ENCODE measurements at places on chromosomes 4 and X.

- DNase-seq, result no peak
These were observed 38.5 kb upstream of the PRSS48 start for GRCh38 chr4:151238477-151238876.

- no peak for DNase-seq
These were observed 500 bp downstream of the CDX4 start for GRCh38 chrX:73447311-73447794.

- DNase-seq, result peak; percentile 40
These were observed 9.9 kb upstream of the ANAPC4 start for GRCh38 chr4:25367004-25367621.

DNA sequence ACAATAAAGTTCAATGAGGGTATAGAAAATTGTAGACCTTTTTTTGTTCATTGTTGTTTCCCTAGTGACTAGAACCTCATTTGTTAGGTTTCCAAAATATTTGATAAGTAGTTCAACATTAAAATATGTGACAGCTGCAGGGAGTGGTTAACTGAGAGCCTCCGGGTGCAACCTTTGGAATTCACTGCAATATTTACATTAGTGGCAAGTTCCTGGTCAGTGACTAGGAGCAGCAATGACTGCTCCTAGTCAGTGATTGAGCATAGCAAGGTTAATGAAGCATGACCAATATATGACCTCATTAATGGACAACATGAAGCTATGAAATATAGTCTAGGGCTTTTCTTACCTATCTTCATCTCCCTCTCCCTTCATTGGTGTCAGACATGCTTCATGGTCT lies 65.8 kb upstream of the FAM47A start:
- no peak for DNase-seq

DNA sequence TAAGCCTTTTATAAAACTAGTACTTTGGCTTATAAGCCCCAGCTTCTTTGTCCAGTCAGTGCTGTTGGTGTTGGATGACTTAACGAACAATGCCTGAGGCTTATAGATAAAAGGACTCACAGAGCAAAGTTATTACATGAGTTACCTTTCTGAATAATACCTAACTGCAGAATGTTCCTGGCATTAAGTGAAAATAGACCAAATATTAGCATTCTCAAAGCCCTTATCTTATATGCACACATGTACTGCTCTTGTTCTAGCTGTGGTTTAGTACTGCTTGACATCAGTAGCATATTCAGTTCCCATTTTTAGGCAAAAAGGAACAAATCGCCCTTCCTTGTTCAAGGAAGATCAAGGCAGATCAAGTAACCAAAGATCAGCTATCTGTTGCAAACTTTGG lies 131.6 kb downstream of the ZNF330 start:
- no peak for DNase-seq

DNA sequence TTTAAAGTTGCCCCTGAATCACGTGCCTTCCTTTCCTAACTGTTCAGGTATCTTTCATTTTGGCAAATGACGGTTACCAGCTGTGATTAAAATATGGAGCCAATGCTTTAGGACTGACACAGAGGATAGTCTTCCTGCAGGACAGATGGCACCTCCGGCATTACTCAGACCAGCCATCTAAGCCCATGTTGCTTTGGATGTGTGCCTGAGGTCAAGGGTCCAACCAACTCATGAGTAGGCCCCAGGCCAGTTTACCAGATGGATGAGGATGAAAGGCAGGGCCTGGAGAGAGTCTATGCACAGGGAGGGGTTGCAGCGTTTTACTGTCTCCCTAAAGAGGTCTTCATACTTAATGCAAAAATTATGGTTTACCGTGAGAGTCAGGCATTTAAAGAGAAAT lies 174.0 kb upstream of the GATB start:
- no peak for DNase-seq

GRCh38 chr4:3355266-3355748 lies 62.5 kb downstream of the RGS12 start:
- peak; percentile 18 for DNase-seq

DNA sequence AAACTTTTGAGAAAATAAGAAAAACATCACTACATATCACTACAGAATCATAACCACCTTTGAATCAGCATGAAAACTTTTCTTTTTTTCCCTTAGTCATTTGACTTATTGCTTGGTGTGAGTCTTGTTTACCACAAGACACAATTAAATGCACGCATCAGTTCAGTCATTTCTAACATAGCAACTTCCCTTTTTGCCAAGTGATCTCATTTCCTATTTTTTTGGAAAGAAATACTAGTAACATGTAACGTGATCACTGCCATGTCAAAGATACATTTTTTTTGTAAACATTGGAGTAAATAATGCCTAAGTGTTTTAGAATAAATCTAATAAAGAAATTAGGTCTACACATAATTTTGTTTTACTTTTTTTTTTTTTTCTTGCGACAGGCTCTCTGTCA lies 5.1 kb upstream of the CXCL8 start:
- DNase-seq, result peak; percentile 68

DNA sequence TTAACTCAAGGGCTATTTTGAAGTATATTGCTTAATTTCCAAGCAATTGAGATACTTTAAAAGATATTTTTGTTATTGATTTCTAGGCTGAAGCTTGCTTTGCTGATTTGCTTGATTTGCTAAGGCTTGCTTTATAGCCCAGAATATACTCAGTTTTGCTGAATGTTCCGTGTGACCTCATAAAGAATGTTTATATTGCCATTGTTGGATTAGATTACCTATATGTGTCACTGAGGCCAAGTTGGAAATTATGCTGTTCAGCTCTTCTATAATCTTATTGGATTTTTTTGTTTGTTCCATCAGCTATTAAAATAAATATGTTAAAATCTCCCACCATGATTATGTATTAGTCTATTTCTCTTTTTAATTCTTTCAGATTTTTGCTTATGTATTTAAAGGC lies 13.0 kb downstream of the TBC1D19 start:
- DNase-seq, result no peak

GRCh38 chr4:25069014-25069413 lies 38.3 kb upstream of the LGI2 start:
- no peak for DNase-seq

- no peak for DNase-seq
These were observed 14.2 kb upstream of the HERC5 start for GRCh38 chr4:88442689-88443191.

GRCh38 chr4:187929024-187929423 lies 66.5 kb upstream of the ZFP42 start:
- no peak for DNase-seq

- DNase-seq, result no peak
These were observed 67.0 kb upstream of the ANXA3 start for GRCh38 chr4:78484574-78484973.

GRCh38 chr4:163558539-163559044 lies 64.1 kb downstream of the TMA16 start:
- no peak for DNase-seq

GRCh38 chr4:124890522-124890921 lies 178.0 kb upstream of the ANKRD50 start:
- no peak for DNase-seq

GRCh38 chr4:75302648-75303047 lies 211.6 kb downstream of the RCHY1 start:
- no peak for DNase-seq

DNA sequence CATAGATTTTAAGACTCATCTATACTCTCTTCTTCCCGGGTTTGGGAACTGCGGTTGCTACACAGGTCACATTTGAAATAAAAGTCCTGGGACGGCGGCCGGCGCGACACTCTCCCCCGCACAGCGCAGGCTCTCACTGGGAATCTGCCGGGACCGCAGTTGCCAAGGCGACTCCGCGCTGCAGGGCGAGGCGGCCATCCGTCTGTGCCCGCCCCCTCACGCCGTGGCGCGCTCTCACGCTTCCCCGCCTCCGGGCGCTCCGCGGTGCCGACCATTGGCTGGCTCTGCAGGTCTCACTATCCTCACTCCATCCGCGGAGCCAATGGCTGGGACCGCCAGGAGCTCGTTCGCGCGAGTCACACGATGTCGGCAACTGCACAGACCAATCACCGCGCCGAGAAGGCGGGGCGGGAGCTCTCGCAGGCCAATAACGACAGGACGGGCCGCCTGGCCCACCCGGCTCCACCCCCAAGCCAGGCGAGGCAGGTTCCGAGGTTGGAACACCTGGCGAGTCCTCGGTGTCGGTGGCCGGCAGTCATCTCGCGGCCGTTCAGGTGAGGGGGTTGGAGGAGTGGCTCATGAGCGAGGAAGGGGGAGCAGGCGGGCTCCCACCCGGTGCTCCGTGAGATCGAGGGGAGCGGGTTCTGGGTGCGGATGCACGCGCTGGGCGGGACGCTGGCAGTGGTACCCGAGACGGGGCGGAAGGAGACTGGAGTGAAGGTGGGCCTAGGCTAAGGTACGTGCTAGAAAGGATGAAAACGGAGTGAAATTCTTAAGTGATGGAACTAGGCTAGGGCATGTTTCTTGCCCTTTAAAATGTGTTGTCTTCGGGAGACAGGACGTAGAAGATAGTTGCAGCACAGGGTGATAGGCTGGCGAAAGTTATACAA lies at the start of gene MSMO1:
MSMO1 (plus strand) TSS at position 459 of the 890 bp plus-strand sequence. CDS start 5,702 bp downstream, outside the sequence.
- peak; percentile 100 for DNase-seq

- DNase-seq, result peak; percentile 9
These were observed 20.8 kb downstream of the LIN54 start for GRCh38 chr4:82989575-82990429.

DNA sequence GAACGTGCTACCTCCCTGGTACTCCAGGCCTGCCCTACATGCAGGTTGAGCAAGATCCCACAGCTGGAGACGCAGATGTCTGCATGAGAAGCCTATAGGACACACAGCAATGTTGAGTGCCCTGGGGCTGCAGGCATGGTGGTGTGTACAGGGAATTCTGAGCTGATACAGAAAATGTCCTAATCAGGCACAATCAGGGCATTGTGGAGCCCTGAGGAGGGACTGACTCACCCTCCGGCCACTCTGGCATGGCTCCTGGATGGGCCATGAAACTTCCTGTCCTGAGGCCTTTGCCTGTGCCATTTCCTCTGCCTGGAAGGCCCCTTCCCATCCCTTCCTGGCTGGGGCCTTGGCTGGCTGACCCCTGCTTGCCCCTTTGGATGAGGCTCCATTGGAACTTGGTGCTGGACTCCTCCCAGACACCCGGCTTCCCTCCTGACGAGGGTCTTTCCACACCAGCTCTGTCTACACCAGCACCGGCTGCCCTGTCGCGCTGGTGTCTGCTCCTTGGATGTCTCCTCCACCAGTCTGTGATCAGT lies 16.7 kb upstream of the AFAP1 start:
- DNase-seq, result no peak

DNA sequence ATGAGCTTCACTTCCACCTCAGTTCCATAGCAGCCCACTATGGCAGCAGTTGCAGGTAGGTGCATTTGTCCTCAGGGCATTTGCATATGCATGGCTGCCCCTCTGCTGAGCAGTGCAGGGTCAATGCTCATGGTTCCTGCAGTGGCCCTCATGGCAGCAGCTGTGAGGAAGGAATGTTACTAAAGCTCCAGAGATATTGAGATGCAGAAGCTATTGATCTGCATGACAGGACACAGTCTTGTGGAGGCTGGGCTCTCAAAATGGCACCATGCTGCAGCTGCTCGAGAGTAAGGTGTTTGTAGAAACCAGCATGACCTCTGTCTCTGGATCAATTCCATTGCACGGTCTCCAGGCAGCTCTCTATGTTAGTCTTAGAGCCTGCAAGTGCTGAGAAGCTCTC lies 179.2 kb upstream of the PCDH18 start:
- no peak for DNase-seq

DNA sequence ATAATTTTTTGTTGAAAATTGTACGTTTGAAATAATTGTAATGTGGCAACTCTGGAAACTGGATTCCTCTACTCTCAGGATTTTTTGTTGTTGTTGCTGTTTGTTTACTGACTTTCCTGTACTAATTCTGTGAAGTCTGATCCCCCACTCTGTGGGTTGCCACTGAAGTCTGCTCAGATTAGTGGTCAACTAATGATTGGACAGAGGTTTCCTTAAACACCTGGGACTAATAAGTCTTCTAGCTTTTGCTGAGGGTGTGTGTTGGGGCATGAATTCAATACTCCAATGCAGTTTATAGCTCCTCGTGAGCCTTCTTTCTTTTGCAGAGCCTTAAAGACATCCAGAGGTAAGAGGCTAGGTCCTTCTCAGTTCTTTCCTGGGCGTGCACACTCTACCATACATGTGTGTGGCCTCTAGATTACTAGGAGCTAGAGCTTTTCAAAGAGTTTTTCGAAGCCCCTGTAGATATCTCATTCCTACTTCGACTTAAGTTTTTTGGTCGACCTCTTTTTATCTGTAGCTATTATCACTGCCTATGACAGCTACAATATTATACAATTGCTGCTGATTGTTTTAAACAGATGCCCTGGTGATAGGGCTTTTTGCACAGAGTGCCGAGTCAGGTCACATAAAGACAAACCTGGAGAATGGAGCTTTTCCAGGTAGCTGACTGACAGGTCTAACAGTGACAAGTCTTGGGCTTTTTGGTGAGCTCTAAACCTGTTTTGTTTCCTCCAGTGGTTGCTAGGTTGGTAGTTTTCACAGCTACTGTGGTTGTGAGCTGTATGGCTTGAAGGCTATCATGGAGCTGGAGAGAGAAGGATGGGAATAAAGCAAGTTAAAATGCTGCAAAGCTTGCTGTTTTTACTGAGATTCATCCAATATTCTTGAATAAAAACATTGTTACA lies 34.0 kb downstream of the BMP2K start:
- DNase-seq, result no peak

- DNase-seq, result no peak
These were observed 68.6 kb upstream of the SORBS2 start for GRCh38 chr4:185880571-185880970.

DNA sequence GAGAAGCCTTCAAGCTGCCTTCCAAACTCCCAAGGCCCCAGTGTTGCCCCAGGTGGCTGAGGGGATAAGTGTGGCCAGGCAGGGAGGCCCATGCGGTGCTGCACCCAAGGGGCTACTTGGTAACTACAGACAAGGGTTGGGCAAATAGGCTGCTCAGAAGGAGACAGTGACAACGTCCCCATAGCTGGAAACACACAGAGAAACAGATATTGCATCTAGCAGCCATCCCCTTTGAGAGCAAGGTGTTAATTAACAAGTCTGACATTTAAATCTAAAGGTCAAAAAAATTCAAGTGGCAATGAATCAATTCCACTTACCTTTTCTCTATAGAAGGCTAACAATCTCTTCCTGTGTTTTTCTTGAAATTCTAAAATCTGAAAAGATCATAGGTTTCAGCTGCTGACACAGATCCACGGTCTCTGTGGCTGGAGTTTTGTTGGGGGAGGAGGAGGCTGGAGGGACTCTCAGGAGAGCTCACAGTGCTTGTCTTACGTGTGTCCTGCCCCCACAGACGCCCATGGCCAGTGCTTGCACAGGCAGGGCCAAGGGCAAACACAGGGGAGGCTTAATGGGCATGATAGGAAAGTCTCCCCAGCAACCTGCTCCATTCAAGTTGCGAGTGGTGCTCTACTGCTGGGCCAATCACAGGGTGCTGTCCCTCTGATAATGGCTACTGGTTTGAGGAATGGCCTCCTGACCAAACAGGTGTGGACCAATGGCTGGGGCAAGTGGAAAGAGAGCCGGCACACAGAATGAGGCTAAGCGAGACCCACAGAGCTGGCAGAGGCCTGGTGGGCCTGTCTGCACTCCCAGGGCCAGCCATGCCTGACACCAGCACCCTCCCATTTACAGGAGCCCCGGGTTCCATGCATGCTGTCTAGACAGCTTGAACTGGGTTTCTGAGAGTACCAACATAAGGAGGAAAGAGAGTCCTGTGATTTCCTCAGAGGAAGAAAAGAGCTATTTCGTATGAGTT lies 22.6 kb downstream of the RNF212 start:
- no peak for DNase-seq

GRCh38 chr4:28073860-28074555 lies 1213.4 kb downstream of the STIM2 start:
- DNase-seq, result no peak

Measured in activated CD4-positive, alpha-beta T cell treated with anti-CD3 and anti-CD28 coated beads, Interleukin-10, Interleukin-2, amounts not matched to agents 100 ng/mL and 50 ng/mL, durations not matched to agents 16 hours and 8 hours (primary cell).